ENCODE measurements at places on chromosomes 6 and 20. TPM values are rescaled to one million over a fixed set of nuclear protein-coding genes. Genes with fewer than 3 reads are reported as not detected.

- no peak overlapping the region for H3K27ac ChIP-seq
- no peaks in the 10 kb centered on the region for H3K36me3 ChIP-seq
- H3K27me3 ChIP-seq: no peaks in the 10 kb centered on the region
- no peak for DNase-seq
Measured at GRCh38 chr6:123575188-123575587, 61.6 kb downstream of the TRDN start.

GRCh38 chr6:99746261-99746895, 139.7 kb downstream of the PRDM13 start:
- H3K4me1 ChIP-seq: no peaks in the 10 kb centered on the region
- no peaks in the 10 kb centered on the region for H3K36me3 ChIP-seq
- H3K27me3 ChIP-seq: no peaks in the 10 kb centered on the region
- H3K4me3 ChIP-seq: no peak overlapping the region

DNA sequence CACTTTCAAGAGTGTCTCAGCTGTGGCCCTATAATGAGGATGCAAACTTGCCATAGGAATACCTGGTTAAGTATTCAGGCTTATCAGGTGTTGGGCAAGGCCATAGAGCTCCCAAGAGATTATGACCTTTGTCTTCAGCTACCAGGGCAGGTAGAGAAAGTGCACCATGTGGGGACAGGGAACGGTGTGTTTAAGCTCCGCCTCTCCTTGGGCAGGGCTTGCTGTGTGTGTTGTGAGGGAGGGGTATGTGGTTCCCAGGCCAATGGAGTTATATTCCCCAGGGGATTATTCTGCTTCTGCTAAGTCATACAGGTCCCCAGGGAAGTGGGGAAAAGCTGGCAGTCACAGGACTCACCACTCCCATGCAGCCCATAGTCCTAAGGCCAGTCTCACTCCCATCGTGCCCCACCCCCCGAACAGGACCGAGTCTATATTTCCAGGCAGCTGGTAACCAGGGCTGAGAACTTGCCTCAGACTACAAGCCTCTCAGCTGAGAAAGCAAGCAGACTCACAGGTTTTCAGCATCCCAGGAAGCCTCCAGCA, 660.2 kb downstream of the HTR1B start:
- no peak overlapping the region for H3K27ac ChIP-seq
- no peaks in the 10 kb centered on the region for H3K4me1 ChIP-seq
- H3K27me3 ChIP-seq: no peaks in the 10 kb centered on the region
- H3K4me3 ChIP-seq: no peak overlapping the region

The SLC44A4 gene
- not detected for total RNA-seq

- H3K27ac ChIP-seq: no peak overlapping the region
- no peak for DNase-seq
Measured at GRCh38 chr6:128241216-128241615, 279.2 kb downstream of the PTPRK start.

- H3K27me3 ChIP-seq: no peaks in the 10 kb centered on the region
- H3K36me3 ChIP-seq: no peaks in the 10 kb centered on the region
- H3K27ac ChIP-seq: no peak overlapping the region
- no peak for DNase-seq
- no peak overlapping the region for H3K4me3 ChIP-seq
- H3K4me1 ChIP-seq: peaks cover 13% of the 10 kb centered on the region
Measured at GRCh38 chr6:30814146-30815040, 69.9 kb upstream of the DDR1 start.

The ELOVL5 gene
- total RNA-seq: 75.6 TPM

The LAMA4 gene
- not detected for total RNA-seq

The LY6G6F gene
- not detected for total RNA-seq

The ZSWIM1 gene
- total RNA-seq: 27.3 TPM

DNA sequence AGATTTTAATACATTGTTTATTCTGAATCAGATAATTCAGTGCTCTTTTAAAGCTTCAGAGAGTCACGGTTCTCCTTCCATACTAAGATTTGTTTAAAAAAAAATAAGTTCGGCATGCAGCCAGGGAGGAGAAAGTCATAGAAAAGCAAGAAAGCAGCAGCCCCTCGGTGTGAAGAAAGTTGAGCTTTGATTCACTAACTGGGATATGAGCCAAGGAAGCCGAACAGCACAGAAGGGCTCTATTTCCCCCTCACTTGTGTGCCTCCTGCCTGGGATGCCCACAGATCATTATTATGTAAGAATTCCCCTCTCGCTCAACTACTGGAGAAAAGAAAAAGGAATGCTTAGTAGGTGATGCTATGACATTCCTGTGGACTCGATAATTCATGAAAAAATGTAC, 69.3 kb upstream of the SYNJ2 start:
- H3K36me3 ChIP-seq: no peaks in the 10 kb centered on the region
- DNase-seq: no peak
- H3K4me1 ChIP-seq: no peaks in the 10 kb centered on the region
- no peak overlapping the region for H3K4me3 ChIP-seq

Measured in Caco-2 (cell line).